ENCODE measurements at places on chromosomes 2 and 18.

- no peak for DNase-seq
Measured at GRCh38 chr2:149651229-149651628, 63.7 kb upstream of the MMADHC start.

DNA sequence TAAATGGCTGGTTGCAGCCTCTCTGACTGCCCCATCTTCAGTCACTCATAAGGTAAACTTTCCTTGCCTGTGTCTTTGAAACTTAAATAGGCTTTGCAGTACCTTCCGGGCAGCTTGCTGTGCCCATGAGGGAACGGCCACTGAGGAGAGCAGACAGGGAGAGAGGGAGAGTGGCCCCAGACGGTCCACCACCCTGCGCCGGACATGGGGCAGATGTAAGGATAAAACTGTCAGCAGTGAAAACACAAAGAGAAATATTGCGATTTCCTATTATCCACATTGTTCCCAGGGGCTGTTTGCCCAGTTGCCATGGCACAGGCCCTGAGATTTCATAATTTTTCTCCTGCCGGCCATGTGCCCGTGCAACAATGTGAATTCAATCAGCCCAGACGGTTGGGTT lies 265.9 kb upstream of the SALL3 start:
- no peak for DNase-seq

DNA sequence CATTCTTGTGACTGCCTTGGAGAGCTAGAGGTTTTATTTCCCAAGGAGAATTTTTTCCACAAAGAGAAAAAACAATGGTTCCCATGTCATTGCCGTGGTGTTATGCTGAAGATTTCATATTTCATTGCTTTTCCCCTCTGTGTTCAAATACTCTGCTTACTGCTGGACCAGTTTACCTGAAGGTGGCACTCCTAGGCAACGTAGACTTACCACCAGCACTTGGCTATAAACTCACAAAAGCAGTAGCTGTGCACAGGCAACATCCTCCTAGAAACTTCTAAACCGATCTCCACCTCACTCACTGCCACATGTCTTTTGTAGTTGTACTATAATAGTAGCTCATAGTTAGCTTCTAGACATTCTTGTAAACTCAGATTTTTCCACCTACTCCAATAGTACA lies 1319.7 kb upstream of the CRIM1 start:
- no peak for DNase-seq

- DNase-seq: no peak
Measured at GRCh38 chr2:100189387-100189786, 47.0 kb upstream of the AFF3 start.

GRCh38 chr2:234333168-234334130 lies 163.4 kb downstream of the ARL4C start:
- no peak for DNase-seq

- no peak for DNase-seq
Measured at GRCh38 chr2:124353656-124354055, 328.6 kb downstream of the CNTNAP5 start.

DNA sequence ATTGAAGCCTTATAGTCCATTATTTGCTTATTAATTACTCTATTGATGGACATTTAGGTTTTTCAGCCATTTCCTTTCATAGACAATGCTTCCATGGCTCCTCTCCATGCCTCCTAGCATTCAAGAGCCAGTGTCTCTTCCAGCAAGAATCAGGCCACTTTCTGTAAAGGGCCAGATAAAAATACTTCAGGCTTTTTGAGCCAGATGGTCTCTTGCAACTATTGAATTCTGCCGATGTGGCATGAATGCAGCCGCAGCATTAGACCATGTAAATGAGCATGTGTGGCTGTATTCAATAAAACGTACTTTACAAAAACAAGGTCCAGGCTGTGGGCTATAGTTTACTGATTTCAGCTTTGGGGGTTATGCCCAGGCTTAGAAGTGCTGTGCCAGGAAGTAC lies 38.5 kb downstream of the TRAF3IP1 start:
- no peak for DNase-seq

GRCh38 chr2:32095671-32096070 lies 32.3 kb downstream of the SPAST start:
- no peak for DNase-seq

Measured in adipocyte (in vitro differentiated cells).